ENCODE measurements at places on chromosomes 2 and 18.

- no peak for DNase-seq
Observed at GRCh38 chr2:573805-574392, 103.3 kb downstream of the TMEM18 start.

DNA sequence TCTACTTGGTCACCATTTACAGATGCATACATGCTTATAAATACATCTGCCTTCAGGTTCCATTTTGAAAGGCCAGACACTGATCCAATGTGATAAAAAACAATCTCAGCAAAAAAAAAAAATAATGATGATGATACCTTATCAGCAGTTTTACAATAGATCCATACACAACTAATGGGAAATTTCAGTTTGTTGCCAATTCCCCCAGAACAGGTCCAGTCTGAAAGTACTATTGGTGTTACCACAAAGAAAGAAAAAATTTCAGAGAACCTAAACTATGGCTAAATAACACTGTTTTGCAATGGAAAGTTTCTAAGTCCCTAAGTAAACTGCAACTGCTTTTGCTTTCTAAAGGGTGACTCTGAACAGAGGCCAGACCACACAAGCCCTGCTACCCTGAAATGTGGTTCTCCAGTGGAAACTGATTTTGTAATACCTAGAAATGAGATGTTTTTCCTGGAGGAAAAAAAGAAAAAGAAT lies 54.1 kb downstream of the LPIN2 start:
- peak; percentile 58 for DNase-seq

GRCh38 chr2:223300326-223300725 lies 248.3 kb downstream of the KCNE4 start:
- DNase-seq = no peak

GRCh38 chr2:201777043-201777442 lies 3.7 kb downstream of the ALS2 start:
- no peak for DNase-seq

DNA sequence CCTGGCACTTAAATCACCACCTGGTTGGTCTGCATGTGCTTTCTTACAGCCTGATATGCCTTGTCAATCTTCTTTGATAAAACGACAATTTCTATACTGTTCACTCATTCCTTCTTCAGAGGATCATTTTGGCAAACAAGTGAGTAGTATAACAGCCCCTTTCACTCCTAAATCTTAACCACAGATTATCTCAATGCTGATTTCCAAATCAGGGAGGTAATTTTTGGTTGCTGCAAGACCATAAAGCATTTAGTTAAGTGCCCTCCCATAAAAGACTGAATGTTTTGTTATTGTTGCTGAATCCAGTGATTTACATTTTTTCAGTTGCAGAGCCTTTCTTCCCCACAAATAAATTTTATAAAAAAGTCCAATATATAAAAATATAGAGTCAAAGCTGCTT lies 129.2 kb upstream of the CYP26B1 start:
- no peak for DNase-seq

DNA sequence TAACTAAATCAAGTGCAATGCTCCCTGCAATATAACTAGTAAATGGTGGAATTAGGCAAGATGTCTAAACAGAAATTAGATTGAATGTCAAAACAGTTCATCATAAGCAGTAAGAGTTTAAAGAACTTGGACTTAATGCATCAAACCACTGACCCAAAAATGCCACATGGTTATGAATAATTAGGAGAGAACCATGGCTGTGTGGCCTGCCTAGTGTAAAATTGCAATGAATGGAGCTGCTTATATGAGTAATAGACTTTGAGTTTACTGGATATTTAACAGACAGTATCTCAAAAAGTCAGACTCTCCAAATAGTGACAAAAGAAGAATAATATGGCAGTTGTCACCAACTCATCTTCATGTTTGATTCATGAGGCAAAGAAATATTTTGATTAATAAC lies 101.6 kb upstream of the COL5A2 start:
- no peak for DNase-seq

GRCh38 chr2:59296279-59296678 lies 1055.2 kb upstream of the FANCL start:
- no peak for DNase-seq

- no peak for DNase-seq
Observed at GRCh38 chr2:154489266-154489858, 209.1 kb upstream of the KCNJ3 start.

DNA sequence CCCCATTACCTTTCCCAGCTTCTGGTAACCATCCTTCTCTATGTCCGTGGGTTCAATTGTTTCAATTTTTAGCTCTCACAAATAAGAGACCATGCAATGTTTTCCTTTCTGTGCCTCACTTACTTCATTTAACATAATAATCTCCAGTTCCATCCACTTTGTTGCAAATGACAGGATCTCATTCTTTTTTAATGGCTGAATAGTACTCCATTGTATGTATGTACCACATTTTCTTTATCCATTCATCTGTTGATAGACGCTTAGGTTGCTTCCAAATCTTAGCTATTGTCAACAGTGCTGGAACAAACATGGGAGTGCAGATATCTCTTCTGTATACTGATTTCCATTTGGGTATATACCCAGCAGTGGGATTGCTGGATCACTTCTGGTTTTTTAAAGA lies 1.8 kb downstream of the CABYR start:
- no peak for DNase-seq

DNA sequence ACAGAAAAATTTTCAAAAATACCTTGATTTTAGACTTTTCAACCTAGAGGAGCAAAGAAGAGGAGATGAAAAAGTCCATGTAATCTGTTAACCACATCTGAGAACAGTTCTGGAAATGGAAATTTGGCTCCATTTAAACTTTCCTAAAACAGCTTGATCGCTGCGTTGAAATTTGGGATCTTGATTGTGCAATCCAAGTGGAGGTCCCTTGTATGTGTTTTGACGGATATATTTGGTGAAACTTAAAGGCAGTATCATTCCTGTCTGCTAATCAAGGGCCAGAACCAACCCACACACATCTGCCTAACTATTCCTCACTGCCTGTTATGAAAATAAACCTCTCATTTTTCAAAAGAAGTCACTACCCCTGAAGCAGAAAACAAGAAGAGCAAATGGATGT lies 46.6 kb downstream of the SPATS2L start:
- DNase-seq = no peak

GRCh38 chr2:96329456-96329855 lies 4.3 kb downstream of the ITPRIPL1 start:
- no peak for DNase-seq

GRCh38 chr2:11175293-11175795 lies 20.1 kb downstream of the SLC66A3 start:
- DNase-seq = no peak

- no peak for DNase-seq
Observed at GRCh38 chr2:147135376-147135775, 709.5 kb upstream of the ACVR2A start.

GRCh38 chr2:234414596-234414995 lies 82.3 kb downstream of the ARL4C start:
- no peak for DNase-seq

GRCh38 chr2:239055756-239056493 lies 208.0 kb downstream of the TWIST2 start:
- no peak for DNase-seq

DNA sequence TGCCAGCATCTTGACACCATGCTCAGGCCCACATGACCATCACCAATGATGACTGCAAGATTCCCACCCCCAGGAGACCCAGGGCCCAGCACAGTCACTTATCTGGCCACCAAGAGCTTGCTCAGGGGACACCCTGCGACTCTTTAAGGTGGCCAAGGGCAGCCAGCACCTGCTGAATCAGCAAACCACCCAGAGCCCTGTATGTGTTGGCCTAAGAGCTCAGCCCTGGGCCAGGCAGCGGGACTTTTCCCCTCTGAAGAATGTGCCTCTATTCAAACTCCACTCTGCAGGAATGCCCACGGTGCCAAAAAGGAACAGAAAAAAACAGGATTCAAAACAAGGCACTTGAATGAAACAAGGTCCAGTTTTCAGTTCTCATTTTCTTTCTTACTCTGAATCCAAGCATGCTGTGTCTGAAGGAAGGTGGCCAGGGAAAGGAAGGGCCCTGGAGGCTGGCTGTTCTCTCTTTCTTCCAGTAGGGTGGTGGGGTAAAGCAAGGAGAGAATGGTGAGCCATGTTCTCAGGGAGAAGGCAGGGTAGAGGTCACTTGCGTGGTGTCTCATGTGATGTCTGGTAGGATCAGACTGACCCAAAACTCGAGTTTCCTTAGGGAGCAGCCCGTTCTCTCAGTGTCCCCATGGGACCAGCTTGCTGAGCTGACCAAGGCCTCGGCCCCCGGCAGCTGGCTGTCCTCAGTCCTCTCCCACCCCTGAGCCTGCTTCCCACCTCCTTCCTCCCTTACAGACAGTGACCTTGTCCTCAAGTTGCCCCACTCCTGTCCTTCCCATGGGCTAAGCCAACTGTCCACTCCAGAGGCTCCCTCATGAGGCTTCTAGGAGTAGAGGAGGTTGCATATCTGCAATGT lies 150.0 kb downstream of the RNF152 start:
- no peak for DNase-seq

All from SIG-M5 (cell line).